Fibroblast of pulmonary artery (primary cell): ENCODE measurements at places on chromosomes 4 and X.

DNA sequence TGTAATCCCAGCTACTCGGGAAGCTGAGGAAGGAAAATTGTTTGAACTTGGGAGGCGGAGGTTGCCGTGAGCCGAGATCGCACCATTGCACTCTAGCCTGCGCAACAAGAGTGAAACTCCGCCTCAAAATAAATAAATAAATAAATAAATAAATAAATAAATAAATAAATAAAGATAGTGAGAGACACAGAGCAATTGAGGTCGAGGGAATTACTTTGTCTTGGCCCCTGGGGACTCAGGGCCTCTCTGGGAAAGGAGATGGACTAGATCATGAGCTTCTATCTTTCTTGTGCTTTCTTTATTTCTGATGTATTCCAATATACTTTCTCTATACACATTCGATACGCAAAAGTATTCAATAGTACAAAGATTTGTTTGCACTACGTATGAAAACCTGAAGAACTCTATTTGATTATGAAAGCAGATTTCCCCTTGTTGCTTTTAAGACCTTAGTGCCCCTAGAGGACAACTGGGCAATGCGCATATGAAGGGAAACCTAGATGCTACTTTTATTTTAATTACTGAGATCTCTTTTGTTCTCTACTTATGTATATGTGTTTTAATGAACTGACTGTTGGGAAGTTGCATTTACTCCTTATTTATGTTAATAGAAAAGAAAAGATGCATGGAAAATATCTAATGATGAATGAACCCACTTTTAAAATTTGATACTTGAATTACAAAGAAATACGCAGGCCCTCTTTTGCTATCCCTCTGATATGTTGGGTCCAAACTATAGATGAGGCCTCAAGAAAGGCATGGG lies 12.8 kb upstream of the ELOVL6 start:
- peak; percentile 70 for DNase-seq

DNA sequence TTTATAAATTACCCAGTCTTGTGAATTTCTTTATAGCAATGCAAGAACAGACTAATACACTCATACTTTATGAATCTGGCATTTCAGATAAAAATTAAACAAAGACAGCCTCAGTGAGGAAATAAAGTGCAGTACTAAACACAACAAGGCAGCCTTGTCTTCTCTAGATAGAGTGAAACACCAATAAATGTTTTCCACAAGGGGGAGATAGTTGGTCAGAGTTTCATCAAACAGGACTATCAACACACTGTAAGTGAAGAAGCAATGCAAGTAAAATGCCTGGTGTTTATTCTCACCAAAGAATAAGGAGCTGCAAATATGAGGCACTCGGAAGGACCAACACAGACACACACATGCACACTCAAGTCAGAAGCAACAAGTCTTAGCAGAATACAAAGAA lies 62.8 kb downstream of the FAM9B start:
- DNase-seq = peak; percentile 75

- DNase-seq = peak; percentile 25
Measured at GRCh38 chr4:179624768-179625181, 2182.5 kb upstream of the AGA start.

DNA sequence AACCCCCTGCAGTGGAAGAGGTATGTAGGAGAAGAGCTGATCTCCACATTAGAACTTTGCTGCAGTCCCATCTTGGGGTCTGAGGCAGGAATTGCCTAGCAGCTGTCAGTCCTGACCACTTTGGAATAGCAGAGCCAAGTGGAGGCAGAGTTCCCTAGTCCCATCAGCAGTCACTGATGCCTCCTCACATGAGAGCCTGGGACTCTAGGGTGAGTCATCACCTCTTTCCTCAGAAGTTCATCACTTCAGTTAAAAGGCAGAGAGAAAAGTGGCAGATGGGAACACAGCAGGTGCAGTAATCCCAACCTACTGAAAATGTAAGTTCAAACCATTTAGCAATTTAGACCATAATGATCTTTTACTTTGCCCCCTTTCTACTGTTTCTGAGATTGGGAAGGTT lies 73.9 kb upstream of the MED14 start:
- peak; percentile 14 for DNase-seq

DNA sequence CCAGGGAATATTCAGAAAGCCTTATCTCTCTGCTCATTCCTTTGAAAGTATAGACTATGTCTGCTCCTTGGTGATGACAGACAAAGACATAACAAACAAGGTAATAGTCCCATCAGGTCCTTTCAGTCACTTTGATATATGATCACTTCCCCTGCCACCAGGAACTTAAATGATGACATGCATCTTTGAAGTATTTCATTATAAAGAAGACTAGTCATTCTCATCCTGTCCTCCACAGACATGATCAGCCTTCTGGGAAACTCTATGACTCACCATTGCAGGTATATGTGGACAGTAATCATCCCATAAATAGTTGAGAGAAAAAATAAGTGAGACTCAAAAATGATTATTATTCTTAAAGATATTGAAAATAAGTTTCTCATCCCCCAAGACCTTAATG lies 117.5 kb upstream of the VCX2 start:
- DNase-seq = no peak

- peak; percentile 64 for DNase-seq
Measured at GRCh38 chr4:76745240-76745639, 152.7 kb downstream of the SOWAHB start.

- DNase-seq = no peak
Measured at GRCh38 chrX:148588649-148589310, 88.4 kb downstream of the AFF2 start.

- DNase-seq = no peak
Measured at GRCh38 chrX:48460606-48461005, 9.5 kb downstream of the SLC38A5 start.

DNA sequence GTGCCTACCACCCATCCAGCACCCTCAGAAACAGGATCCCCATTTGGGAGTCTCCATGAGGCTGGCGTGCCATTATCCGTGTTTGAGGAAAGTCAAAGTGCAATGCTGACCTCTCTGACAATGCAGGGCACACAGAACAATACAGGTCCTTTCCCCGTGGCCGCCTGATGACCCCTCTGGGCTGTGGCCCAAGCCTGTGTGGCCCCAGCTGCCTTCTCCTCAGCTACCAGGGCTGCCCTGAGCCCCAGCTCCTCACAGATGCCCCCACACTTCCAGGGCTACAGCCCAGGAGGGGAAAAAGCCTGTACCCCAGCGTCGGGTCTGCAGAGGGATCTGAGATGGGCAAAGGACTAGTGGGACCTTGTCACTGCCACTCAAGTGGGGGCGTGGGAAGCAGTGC lies 15.5 kb downstream of the ZFYVE28 start:
- DNase-seq = no peak

DNA sequence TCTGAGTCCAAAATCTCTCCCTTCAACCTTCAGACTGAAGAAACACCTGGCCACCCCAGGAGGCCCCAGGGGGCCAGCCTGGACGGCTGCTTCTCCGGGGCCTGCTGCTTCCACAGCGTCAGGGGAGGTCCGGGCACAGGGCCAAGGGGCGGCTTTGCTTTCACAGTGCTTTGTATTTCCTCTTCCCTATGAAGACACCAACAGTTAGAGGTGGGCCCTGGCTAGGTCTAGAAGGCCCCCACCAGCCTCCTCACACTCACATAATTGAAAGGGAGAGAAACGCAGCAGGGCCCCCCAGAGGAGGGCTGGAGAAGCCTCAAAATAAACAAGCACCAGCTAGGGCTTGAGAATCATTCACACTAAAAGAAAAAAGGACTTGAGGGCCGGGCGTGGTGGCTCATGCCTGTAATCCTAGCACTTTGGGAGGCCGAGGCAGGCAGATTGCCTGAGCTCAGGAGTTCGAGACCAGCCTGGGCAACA lies 17.8 kb downstream of the SCD5 start:
- peak; percentile 79 for DNase-seq

- DNase-seq = no peak
Measured at GRCh38 chr4:100169491-100170485, 20.5 kb downstream of the DDIT4L start.

GRCh38 chrX:131854581-131854980 lies 168.5 kb upstream of the STK26 start:
- peak; percentile 20 for DNase-seq

DNA sequence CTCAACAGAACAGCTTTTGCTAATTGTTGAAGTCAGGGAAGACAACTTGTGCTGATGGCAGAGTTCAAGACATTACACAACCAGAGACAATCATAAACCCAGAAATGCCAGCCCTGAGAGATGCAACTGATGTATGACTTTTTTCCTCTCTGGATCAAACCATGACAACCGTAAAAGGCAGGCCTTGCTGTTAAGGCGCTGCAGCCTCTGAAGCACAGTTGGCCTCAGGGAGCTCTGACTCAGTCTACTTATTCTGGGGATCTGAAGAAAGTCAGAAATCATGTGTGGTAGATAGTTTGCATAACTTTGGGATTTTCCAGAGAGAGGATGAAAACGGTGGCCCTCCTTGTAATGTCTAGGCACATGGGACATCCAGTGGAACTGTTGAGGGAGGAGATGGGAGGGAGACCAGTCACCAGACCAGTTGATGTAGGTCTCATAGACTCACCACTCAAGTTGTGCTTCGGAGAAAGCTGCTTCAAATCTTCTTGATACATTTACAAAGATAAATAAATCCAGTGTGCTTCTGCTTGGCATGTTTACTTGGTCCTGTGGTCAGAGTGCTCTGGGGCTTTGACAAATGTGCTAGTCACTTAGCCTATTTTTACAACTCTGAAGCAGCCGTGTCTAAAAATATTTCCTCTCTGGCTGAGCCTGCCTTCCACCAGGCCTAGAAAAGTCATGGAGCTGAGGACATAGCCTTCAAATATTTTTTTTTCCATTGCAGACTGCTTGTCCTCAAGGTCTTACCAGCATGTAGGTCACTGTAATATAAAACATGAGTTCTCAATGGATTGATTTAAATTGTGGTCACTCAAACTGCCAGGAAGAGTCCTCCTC lies 7.5 kb downstream of the HADH start:
- peak; percentile 31 for DNase-seq

GRCh38 chr4:176856421-176856820 lies 63.7 kb upstream of the VEGFC start:
- DNase-seq = no peak

DNA sequence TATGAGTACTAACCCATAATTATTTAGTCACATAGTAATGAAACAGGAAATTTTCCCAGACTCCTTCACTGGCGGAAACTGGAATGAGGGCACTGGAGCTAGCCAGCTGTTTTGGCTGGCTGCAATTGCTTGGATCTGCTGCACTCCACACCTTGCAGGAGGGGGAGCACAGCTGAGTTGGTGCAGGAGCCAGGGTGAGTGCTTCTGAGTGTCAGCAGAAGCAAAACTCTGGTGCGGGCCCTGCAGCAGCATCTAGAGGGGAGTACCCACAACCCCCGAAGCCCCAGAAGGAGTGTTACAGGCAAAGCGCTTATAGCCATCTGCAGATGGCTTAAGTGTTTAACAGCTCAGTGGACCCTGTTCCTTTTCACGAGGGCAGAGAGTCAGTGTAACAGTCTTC lies 96.1 kb downstream of the RPA4 start:
- DNase-seq = no peak

GRCh38 chr4:123649250-123649644 lies 252.7 kb downstream of the SPRY1 start:
- DNase-seq = no peak

- DNase-seq = no peak
Measured at GRCh38 chr4:44149282-44149681, 299.3 kb downstream of the KCTD8 start.

- no peak for DNase-seq
Measured at GRCh38 chr4:106114270-106114669, 201.7 kb downstream of the TBCK start.
